Thyroid gland (tissue), 4 donors: ENCODE measurements at places on chromosomes 3 and 15. TPM values are rescaled to one million over a fixed set of nuclear protein-coding genes. Genes with fewer than 3 reads are reported as not detected.

The TLR9 gene
- total RNA-seq: not detected

The SLC28A2 gene
- not detected for total RNA-seq

The VIPR1 gene
- 6.3 TPM for total RNA-seq

The DISP2 gene
- total RNA-seq: 3.2 TPM

The MST1R gene
- 2.7 TPM for total RNA-seq

The VWA5B2 gene
- total RNA-seq: 0.45 TPM

The SEMA3F gene
- 43.9 TPM for total RNA-seq

The BOC gene
- total RNA-seq: 43.7 TPM

- no peaks in the 10 kb centered on the region for H3K36me3 ChIP-seq
- H3K4me3 ChIP-seq: no peak overlapping the region
- no peaks in the 10 kb centered on the region for H3K27me3 ChIP-seq
- H3K27ac ChIP-seq: no peak overlapping the region
Observed at GRCh38 chr15:26537663-26538062, 235.2 kb downstream of the GABRB3 start.

DNA sequence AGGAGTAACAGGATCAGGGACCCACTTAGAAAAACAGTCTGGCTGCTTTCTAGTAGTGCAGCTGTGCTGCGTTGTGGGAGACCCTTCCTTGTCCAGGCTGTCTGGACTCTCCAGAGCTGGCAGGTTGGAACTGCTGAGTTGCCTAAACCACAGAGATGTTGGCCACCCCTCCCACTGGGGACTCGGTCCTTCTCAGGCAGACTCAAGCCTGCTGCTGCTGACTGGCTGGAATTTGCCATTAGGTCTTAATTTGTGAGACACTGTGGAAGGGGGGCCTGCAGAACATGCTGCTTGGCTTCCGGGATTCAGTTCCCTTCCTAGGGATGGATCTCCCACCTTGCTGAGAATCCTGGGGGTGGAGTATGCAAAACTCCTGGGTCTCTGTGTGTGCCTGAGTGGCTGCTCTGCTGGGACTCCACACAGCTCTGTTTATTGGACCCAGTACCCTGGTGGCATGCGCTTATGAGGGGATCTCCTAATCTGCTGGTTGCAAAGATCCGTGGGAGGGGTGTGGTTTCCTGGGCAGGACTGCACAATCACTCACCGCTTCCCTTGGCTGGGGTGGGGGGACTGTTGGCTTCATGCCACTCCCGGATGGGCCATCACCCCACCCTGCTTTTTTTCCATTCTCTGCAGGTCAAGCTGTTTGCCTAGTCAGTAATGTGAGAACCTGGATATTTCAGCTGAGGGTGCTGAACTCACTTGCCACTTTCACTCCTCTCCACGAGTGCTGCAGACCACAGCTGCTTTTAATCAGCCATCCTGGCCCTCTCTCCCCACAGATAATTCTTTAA, 150.5 kb downstream of the CFAP20DC start:
- DNase-seq: peak; percentile 26
- H3K4me3 ChIP-seq: no peak overlapping the region
- no peak overlapping the region for H3K27ac ChIP-seq
- no peaks in the 10 kb centered on the region for H3K27me3 ChIP-seq
- H3K36me3 ChIP-seq: no peaks in the 10 kb centered on the region

DNA sequence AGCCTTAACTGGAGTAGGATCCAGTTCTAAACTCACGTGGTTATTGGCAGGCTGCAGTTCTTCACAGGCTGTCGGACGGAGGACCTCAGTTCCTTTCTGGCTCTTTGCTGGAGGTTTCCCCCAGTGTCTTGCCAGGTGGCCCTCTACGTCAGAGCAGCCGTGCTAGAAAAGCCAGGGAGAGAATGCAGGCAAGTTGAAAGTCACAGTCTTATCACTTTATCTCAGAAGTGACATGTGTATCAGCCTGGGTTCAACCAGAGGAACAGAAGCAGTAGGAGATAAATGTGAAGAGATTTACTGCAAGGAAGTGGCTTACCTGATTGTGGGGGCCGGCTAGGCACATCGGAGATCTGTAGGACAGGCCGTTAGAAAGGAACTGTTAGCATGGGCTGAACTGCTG, 125.3 kb upstream of the BNIP2 start:
- H3K4me1 ChIP-seq: no peaks in the 10 kb centered on the region
- no peak for DNase-seq
- H3K27ac ChIP-seq: no peak overlapping the region
- peaks cover 7% of the 10 kb centered on the region for H3K27me3 ChIP-seq
- no peaks in the 10 kb centered on the region for H3K36me3 ChIP-seq

- H3K27me3 ChIP-seq: no peaks in the 10 kb centered on the region
- no peak overlapping the region for H3K27ac ChIP-seq
- H3K4me1 ChIP-seq: peaks cover 4% of the 10 kb centered on the region
Observed at GRCh38 chr3:13474776-13475303, 5.3 kb upstream of the HDAC11 start.

DNA sequence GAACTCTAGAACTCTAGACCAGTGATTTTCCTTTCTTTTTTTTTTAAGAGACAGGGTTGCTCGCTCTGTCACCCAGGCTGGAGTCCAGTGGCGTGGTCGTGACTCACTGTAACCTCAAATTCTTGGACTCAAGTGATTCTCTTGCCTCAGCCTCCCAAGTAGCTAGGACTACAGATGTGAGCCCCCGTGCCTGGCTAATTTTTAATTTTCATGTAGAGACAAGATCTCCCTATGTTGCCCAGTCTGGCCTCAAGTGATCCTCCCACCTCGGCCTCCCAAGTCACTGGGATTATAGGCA, 359.6 kb downstream of the SHQ1 start:
- peaks cover 12% of the 10 kb centered on the region for H3K4me1 ChIP-seq
- H3K27me3 ChIP-seq: no peaks in the 10 kb centered on the region
- H3K36me3 ChIP-seq: no peaks in the 10 kb centered on the region
- no peak overlapping the region for H3K27ac ChIP-seq
- no peak for DNase-seq

DNA sequence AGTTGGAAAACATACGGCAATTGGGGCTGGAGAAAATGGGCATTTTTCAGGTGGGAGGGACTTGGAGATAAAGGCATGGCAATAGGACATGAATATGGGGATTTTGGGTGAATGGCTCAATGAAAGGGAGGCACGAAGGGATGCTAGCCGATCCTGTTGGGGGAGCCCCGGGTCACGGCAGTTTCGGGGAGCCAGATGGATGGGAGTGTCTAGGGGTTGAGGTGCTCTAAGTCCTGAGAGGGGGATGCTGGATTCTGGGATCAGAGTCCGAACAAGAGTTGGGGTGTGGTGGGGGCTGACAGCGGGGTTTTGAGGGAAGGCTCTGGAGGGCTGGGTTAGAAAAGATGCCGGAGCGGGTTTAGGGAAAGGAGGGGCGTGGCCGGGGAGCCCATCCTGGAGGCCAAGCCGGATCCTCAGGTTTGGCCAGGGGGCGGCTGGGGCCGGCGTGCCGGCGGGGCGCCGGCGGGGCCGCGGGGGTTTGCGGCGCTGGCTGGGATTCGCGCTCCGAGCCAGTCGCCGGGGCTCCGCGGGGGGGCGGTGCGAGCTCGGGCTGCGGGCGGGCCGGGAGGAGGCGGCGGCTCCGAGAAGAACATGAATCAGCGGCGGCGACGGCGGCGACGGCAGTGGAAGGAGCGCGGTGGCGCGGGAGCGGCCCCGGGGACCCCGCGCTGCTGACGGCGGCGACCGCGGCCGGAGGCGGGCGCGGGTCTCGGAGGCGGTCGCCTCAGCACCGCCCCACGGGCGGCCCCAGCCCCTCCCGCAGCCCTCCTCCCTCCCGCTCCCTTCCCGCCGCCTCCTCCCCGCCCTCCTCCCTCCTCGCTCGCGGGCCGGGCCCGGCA, at the start of gene TYRO3:
Gene TYRO3 (plus strand): TSS at position 813 of the 839 bp plus-strand sequence. CDS start 46 bp downstream, outside the sequence.
- no peak within 1 kb of the TSS for H3K27ac ChIP-seq
- peak; percentile 48 for DNase-seq
- no peaks in the 10 kb centered on the region for H3K27me3 ChIP-seq
- peaks cover 20% of the 10 kb centered on the region for H3K4me1 ChIP-seq

DNA sequence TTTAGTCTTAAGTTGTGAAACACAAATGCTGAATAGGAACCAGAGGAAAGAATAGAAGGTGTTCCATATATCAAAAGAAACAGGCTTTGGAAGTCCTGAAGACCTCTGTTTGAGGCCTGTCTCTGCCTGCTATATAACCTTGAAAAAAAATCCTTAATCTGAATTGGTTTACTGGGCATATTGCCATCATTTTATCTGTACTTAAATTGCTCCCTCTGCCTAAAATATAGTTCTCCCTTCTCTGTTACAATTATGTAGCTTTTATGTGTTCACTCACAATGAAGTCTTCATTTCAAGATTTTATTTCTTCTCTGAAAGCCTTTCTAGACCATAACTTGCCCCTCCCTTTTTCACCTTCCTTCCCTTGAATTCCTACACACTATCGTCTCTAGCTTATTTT, 21.2 kb downstream of the ARL13B start:
- H3K36me3 ChIP-seq: no peaks in the 10 kb centered on the region
- no peak for DNase-seq
- H3K4me1 ChIP-seq: no peaks in the 10 kb centered on the region
- no peak overlapping the region for H3K27ac ChIP-seq
- no peaks in the 10 kb centered on the region for H3K27me3 ChIP-seq

DNA sequence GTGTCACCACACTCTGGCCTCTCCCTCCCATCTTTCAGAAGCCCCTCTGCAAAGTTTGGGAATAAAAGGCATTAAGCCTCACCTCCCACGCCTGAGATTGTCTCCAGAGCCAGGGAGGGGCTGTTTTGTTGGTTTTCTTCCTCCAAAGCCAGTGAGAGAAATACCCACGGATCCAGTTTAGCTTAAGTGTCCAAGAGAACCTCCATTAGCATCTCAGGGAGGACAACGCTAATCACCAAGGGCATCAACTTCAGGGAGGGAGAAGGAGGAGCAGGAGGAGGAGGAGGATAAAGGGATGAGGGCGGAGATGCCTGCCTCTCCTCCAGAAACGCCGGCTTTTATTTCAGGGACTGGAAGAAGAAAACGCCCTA, 101.6 kb downstream of the SRGAP3 start:
- no peaks in the 10 kb centered on the region for H3K4me1 ChIP-seq
- no peaks in the 10 kb centered on the region for H3K27me3 ChIP-seq
- no peak overlapping the region for H3K4me3 ChIP-seq
- no peak for DNase-seq
- no peaks in the 10 kb centered on the region for H3K36me3 ChIP-seq
- no peak overlapping the region for H3K27ac ChIP-seq

DNA sequence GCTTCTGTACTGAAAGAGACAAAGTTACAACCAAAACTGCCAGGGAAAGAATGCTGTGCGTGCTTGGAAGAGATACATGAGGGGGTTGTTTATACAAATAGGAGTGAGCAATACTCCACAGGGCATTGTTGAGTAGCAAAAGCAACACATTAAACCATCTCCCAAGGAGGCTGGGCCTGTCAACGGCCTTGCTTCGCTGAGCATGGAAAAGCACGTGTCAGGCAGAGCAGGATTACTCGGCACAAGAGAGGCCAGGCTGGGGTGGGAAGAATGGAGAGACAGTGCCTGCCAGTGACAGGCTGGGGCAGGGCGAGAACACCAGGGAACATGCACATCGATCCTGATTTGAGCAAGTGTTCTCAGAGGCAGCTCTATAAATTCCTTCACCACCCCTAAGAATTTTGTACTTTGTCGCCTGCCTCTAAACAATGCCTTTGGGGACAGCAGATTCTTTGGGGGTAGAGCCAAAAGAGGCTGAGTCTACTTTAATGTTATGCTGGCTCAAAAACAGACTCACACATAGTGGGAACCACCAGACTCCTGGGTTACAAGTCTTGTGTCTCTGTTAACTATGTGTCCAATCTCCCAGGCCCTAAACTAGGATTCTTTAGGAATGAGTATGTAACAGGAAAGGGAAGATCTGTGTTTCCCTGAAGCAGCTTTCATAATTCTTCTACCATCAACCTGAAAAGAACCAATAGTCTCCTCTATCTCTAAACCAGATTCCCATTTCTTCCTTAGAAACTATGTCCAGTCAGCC, 67.2 kb downstream of the LIPC start:
- no peak overlapping the region for H3K4me3 ChIP-seq
- peak overlapping the region; percentile 48 for H3K27ac ChIP-seq
- H3K4me1 ChIP-seq: peaks cover 38% of the 10 kb centered on the region
- peak; percentile 89 for DNase-seq
- H3K36me3 ChIP-seq: no peaks in the 10 kb centered on the region
- no peaks in the 10 kb centered on the region for H3K27me3 ChIP-seq

DNA sequence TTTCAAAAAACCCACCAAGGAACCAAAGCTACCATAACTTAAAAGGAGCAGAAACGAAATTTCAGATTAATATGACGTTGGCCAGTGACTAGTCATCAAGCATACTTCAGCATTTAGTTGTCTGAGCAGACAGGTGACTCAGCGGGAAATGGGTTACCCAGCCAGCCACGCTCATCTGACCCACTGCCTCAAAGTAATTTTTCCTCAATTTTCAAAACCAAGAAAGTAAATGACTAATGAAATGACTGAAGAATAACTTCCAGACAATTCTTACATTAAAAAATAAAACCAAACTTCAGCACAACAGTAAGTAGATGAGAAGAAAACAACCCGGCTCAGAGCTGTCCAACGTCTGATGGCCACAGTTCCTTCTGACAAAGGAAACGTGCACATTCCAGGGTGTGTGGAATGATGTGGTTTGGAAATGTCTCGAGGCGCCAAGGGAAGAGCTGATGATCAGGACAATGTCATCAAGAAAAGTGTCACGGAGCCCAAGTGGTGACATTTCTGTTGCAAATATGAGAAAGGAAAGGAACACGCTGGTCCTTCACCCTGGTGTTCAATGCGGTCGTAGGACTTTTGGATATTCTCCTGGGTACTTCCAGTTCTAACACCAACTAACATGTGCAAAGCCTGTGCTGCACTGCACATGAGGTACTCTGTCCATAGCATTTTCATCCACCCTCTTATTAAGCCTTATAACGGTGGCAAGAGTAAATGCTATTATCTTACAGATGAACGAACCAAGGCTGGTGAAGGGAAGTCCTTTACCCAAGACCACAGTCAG, 79.1 kb downstream of the FOXP1 start:
- no peaks in the 10 kb centered on the region for H3K36me3 ChIP-seq
- no peaks in the 10 kb centered on the region for H3K27me3 ChIP-seq
- peaks cover 16% of the 10 kb centered on the region for H3K4me1 ChIP-seq
- no peak overlapping the region for H3K27ac ChIP-seq
- DNase-seq: no peak

- DNase-seq: no peak
- no peak overlapping the region for H3K27ac ChIP-seq
- peaks cover 3% of the 10 kb centered on the region for H3K4me1 ChIP-seq
- no peaks in the 10 kb centered on the region for H3K36me3 ChIP-seq
Observed at GRCh38 chr15:26660241-26660640, 112.6 kb downstream of the GABRB3 start.

DNA sequence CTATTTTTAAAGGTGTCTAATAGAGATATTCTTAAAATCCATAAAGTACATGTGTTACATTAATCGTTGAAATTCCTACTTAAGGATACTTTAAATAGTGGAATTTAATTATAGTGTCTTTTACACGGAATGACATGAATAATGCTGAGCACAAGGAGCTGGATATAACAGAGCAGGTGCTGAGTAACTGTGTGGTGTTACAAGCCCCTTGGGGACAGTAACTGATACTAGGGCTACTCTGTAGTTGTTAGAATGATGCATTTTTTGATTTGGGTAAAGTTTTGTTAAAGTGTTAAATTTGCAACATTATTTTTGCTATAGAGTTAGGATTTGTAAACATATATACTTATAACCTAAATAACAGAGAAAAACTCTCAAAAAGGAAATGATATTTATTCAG, 1496.1 kb downstream of the OTOL1 start:
- no peaks in the 10 kb centered on the region for H3K27me3 ChIP-seq
- H3K4me1 ChIP-seq: no peaks in the 10 kb centered on the region
- H3K27ac ChIP-seq: no peak overlapping the region
- no peak for DNase-seq
